ENCODE measurements at places on chromosomes 16 and 17.

- DNase-seq, result no peak
Measured at GRCh38 chr17:28056276-28056620, 13.8 kb downstream of the NLK start.

GRCh38 chr16:2183671-2184070 is 12.7 kb downstream of the CASKIN1 start:
- DNase-seq, result no peak

GRCh38 chr16:85036236-85037049 is 8.8 kb downstream of the KIAA0513 start:
- DNase-seq, result no peak

DNA sequence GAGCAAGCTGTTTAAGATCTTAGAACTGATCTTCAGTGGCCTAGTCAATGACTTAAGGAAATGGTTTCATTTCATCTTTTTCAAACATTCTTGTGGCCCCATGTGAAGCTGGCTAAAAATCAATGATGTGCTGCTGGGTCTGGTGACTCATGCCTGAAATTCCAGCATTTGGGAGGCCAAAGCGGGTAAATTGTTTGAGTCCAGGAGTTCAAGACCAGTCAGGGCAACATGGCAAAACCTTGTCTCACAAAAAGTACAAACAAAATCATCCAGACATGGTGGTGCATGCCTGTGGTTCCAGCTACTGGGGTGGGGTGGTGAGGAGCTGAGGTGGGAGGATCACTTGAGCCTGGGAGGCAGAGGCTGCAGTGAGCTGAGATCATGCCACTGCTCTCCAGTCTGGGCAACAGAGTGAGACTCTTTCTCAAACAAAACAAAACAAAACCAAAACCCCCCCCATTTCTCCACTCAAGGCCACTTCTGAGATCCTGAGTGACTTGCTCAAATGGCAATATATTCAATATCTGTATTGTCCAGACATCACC is 17.4 kb upstream of the COL1A1 start:
- no peak for DNase-seq

GRCh38 chr16:66996324-66996982 is 8.1 kb downstream of the CES4A start:
- no peak for DNase-seq

- DNase-seq, result no peak
Measured at GRCh38 chr16:85696781-85697180, 8.0 kb upstream of the GINS2 start.

GRCh38 chr17:29119265-29119664 is 60.9 kb downstream of the MYO18A start:
- no peak for DNase-seq

- no peak for DNase-seq
Measured at GRCh38 chr16:2299915-2300192, 31.9 kb upstream of the RNPS1 start.

DNA sequence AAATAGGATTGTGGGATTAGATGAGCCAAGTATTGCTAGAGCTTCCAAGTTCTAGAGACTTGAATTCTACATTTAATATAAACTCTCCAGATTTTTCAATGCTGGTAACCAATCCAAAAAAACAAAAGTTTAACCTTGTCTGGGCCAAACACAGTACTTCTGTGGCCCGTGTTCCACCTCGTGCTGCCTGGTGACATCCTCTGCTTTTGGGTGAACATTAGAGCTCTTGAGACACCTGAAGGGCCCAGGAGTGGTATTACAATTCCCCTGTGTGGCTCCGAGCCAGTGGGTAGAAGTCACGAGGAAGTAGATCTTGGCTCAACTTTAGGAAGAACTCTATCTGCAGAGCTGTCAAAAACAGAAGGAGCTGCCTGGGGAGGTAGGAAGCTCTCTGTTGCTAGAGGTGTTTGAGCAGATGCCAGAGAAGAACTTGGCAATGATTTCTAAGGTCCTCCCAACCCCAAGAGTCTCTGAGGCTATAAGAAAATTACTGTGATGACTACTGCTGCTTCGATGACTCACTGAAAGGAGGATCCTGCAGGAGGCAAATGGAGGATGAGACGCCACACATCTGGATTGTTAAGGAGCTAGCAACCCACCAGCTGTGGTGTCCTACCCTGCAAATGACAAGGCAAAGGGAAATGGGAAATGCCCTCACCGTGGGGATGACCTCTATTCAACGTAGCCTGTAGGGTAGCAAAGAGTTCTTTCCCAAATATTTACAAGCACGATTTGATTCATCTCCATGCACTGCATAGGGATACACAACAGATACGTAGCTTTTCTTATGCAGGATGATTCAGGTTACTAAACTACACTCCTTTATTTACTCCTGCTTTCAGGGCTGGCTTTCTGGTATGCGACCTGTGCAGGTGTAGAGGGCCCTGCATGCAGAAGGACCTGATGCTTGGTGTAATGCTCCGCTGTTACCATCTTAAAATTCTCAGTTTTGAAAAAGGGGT is 45.8 kb upstream of the GAS7 start:
- no peak for DNase-seq

- no peak for DNase-seq
Measured at GRCh38 chr17:78485290-78486168, 91.7 kb downstream of the DNAH17 start.

GRCh38 chr16:77945126-77945525 is 77.2 kb upstream of the CLEC3A start:
- DNase-seq, result no peak

DNA sequence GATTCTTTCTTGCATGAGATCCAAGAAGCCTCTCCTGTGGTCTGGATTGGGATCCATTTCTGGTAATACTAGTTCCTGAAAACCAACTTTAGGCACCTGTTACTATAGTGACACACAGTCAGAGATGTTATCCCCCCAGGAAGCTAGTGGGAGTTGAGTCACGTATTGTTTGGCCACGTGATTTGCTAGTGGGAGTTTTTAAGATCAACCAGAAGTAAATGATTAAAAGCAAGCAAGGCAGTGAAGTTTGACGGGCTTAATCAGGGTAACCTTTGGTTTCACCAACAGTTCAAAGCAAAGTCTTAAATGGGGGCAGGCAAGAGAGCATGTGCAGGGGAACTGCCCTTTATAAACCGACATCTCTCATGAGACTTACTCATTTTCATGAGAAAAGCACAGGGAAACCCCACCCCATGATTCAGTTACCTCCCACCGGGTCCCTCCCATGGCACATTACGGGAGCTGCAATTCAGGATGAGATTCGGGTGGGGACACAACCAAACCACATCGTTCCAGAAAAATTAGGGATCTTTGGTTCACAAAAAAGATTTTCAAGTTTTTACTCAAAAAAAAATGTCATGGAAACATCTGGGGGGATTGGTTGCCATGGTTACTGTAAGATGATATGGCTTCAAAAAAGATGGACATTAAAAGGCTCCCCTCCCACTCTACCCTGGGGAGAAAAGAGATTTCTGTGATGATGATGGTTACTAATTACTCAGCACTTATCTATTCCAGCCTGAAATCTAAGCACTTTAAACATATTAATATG is 483.1 kb upstream of the ERCC4 start:
- DNase-seq, result peak; percentile 5

- DNase-seq, result no peak
Measured at GRCh38 chr17:64230791-64231408, 32.2 kb downstream of the TEX2 start.

DNA sequence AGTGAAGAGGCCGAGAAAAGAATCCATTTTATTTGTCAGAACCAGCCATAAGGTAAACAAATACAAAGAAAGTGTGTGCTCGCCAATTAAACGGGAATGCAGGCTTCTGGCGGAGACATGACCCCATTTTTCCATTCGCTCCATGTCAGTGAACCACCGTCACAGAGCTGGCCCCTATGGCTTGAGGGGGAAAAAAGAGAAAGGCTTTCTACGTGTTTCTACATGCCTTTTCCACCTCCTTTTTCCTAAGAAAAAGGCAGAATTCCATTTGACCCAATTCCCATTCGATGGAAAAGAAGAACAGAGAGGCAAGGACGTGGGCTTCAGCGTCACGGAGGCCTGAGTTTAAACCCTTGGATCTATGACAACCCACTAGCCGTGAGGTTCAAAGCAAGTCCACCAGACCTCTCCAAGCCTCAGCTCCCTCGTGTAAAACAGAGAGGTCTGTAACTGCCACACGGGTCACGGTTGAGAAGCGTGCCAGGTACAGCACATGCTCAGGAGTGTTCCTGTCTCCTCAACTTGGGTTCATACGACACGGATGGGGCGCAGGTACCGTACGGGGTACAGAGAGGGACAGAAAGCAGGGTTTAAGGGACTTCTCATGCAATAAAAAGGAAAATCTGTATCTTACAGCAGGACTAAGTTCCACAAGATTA is 91.9 kb downstream of the NXN start:
- DNase-seq, result no peak

DNA sequence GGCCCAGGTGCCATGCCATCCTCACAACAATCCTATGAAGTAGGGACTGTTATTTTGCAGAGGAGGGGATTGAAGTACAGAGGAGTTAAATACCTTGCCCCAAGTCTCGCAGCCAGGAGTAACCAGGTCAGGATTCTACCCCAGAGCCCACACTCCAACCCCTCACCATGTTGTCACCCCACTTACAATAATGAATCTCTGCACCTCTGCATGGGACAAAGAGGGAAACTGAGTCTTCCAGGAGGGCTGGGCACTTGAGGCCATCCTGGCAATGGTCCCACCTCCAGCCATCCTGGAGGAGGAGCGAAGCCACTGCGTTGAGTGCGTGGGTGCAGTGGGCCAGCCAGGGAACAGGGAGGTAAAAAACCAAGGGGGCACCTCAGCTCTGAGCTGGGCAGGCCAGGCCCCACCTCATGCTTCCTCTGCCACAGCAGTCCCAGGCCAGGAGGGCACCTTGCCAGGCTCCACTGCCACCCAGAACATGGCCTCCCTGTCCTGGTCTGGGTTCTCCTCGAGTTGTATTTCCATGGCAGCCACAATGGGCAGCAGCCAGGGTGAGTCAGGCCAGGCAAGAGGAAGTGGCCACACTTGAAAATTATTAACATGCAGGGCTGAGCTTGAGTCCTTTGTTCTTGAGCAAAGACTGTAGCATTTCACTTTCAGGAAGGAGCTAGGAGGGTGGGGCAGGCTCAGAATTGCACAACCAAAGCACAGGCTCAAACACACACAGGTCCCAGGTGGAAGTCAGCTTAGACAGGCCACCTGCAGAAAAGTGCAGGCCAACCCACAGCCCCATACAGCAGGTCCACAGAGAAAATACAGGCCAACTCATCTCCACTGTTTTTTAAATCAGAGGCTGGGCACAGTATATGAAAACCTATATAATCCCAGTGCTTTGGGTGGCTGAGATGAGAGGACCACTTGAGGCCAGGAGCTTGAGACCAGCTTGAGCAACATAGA is 52.1 kb downstream of the CUEDC1 start:
- no peak for DNase-seq

GRCh38 chr16:69581297-69581696 is 15.5 kb downstream of the NFAT5 start:
- DNase-seq, result no peak

DNA sequence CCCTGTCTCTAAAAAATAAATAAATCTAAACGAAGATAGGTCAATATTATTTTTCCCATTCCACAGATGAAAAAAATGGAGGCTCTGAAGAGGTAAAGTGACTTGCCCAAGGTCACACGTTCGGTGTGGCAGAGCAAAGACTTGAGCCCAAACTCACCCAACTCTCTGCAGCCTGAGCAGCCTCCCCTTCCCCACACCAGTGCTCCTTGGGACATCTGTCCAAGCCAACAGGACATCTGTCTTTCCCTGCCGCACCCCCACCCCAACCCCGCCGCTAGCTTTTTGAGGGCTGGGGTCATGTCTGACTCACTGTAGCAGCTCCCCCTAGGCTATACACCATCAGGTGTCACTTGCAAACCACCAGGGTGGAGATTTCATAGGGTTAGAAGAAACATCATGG is 5.2 kb upstream of the BEAN1 start:
- no peak for DNase-seq

GRCh38 chr16:720990-721764 is at the start of gene ANTKMT:
TSS of gene ANTKMT (plus strand) at chr16:721146. CDS start at chr16:721275, 129 bp downstream.
- peak; percentile 85 for DNase-seq

DNA sequence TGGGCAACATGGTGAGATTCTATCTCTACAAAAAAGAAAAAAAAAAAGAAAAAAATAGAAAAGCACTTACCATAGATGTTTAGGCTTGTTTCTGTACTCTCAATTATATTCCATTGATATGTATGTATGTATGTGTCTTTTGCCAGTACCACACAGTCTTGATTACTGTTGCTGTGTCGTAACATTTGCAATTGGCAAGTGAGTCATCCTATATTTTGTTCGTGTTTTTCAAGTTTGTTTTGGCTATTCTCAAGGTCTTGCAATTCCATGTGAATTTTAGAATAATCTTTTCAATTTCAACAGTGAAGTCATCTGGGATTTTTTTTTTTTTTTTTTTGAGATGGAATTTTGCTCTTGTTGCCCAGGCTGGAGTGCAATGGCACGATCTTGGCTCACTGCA is 19.3 kb downstream of the SPECC1 start:
- no peak for DNase-seq

DNA sequence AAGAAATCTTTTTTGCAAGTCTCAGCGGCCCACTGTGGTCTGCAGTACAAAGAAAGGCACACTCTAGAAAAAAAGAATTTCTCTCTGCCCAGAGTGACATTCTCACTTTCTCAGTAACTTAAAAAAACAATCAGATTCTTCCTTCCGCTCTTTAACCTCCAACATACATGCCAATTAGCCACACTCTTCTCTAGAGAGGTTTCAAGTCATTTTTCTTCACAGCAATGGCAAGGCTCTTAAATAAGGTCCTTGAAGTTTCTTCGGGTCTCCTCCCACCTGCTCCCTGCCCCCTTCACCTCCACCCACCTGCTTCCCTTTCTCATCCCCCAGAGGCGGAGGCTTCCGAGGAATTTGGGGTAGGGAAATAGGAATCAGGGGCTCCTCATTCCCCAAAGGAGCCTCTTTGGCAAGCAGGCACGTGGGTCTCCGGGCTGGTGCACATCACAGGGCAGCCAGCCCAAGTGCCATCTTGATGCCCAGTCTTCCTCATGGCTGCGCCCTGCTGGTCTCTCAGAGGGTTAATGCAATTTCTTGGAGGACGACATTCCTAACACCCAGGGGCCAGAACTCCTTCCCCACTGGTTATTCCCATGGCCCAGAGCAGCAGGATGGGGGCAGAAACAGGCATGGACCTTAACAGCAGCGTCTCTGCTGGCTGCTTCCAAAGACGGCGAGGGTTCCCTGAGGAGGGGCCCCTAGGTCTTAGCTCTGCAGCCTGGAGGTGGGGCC is 855 bp upstream of the MEOX1 start:
- DNase-seq, result peak; percentile 13

- no peak for DNase-seq
Measured at GRCh38 chr17:42690596-42690995, 8.3 kb downstream of the CNTNAP1 start.

DNA sequence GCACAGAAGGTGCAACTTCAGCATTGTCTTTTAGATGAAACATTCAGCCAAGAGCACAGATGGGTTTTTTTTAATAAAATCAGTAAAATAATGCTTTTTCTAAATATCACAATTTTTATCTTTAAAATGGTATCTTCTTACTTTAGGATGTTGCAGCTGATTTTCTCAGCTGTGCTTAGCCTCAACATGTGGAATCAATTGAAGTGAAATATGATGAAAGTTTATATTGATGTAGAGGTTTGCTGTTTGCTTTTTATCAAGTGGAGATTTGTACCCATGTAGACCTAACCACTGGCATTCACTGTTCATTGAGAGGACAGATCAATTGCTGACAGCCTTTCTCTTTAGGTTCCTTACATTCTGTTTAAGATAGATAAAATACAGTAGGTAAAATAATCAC is 107.8 kb downstream of the CYB561 start:
- DNase-seq, result no peak

- DNase-seq, result no peak
Measured at GRCh38 chr17:51184124-51184523, 17.9 kb downstream of the NME2 start.

- no peak for DNase-seq
Measured at GRCh38 chr16:515175-515938, 12.2 kb upstream of the CAPN15 start.

GRCh38 chr16:28289048-28289447 is 3.3 kb upstream of the SBK1 start:
- DNase-seq, result no peak
